ENCODE measurements at places on chromosomes 5 and 9.

- DNase-seq = no peak
Measured at GRCh38 chr5:123885081-123885480, 373.1 kb downstream of the CSNK1G3 start.

GRCh38 chr5:167232675-167233311 lies 1058.7 kb upstream of the WWC1 start:
- no peak for DNase-seq

DNA sequence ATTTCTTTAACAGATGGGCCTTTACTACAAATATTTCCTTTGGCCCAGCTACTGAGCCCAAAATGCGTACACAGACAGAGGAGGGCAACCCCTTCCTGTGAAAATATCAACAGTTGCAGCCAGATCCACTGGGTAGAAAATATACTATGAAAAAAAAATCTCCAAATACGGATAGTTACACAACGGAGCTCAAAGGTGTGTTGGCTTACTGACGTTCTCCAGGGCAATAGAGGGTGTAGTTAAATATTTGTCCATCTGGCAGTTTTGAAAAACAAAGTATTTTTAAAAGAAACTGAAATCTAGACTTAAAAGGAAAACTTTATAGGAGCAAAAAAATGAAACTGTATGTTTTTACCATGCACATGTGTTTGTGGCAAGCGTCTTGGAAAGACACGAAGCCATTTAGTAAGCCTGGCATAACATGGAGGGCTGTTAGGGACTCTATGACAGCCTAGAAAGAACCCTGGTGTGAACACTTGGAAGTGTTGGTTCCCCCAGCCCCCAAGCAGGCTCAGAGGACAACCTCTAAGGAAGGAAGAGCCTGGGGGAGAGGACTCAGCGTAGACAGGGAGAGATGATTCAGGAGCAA lies 157.8 kb upstream of the TRPM3 start:
- no peak for DNase-seq

GRCh38 chr9:117839862-117840261 lies 135.7 kb downstream of the TLR4 start:
- DNase-seq = no peak

DNA sequence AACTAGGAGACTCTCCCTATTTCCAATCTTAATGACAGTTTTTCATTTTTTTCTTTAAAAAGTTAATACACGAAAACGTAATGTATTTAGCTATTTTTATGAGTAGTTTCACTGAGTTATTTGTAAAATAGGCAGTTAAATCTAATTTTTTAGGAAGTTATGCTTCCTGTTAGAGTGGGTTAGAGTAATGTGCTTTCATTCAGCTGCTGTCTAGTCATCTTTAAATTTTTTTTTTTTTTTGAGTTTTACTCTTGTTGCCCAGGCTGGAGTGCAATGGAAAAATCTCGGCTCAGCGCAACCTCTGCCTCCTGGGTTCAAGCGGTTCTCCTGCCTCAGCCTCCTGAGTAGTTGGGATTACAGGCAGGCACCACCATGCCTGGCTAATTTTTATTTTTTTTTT lies 34.0 kb downstream of the CDC42SE2 start:
- no peak for DNase-seq

DNA sequence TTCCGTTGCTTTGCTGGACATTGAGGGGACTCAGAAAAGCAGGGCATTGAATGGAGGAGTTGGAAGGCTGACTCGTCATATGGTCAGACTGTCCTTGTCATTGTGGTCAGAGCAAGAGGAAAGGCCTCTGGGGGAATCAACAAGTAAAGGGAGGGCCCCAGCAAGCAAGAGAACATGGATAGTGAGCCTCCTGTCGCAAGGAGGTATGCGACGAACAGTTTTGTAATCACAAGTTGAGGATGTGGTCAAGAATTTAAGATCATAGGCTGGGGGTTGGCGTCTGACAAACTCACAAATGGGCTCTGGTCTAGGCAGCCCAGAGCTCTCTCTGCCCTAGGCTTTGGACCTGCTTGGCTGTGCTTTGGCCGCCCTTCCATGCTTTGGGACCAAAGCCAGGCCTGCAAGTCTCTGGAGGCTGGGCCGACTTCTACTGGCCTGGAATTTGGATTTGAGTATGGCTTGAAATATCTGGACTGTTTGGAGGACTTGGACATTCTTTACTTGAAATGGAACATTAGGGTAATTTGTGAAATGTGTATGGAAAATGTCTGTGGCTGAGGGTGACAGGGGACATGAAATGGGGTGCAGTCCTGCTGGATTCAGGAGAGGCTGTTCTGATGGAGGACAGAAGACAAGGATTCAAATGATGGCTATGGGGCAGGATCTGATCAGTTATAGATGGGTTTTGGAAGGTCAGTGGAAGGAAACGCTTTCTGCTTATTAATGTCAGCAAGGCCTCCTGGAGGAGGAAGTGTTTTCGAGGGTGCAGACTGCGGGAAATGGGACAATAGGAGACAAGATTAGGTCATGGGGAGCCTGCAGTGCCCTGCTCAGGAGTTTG lies 19.2 kb upstream of the NDST1 start:
- no peak for DNase-seq

GRCh38 chr9:25994605-25995004 lies 316.4 kb upstream of the TUSC1 start:
- DNase-seq = no peak

GRCh38 chr5:82246960-82247574 lies 31.1 kb downstream of the RPS23 start:
- DNase-seq = no peak

- DNase-seq = no peak
Measured at GRCh38 chr9:19342947-19343346, 37.1 kb downstream of the RPS6 start.

DNA sequence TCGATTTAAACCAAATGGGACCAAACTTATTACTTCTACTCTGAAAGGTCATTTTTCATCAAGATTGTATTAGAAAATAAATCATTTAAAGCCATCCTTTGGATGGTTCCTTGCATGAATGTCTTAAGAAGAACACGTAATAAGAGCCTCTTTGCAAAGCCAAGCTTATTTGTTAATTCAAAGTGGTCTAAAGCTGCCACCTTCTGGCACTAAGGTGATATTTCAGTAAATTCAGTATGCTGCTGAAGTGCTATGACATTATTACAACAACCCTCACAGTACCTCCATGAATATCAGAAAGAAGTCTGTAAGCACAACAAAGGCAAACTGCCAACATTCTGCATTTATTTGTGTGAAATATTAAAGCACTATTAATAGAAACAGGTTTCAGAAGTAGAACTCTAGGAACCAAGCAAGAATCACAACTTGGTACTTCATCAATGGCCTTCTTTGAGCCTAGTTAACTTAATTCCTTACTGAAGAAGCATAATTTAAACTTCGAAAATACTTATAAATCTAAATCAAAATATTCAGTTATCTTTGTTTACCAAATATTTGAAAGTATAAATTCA lies 53.1 kb upstream of the TYRP1 start:
- DNase-seq = no peak

Measured in posterior cingulate gyrus (tissue), 11 donors.